Karpas-422 (cell line): ENCODE measurements at places on chromosomes 11 and 22. TPM values are rescaled to one million over a fixed set of nuclear protein-coding genes. Genes with fewer than 3 reads are reported as not detected.

DLG2 gene
- total RNA-seq = 2.7 and 6.9 TPM in 2 replicates

RIBC2 gene
- not detected in 2 replicates for total RNA-seq

HEPHL1 gene
- not detected in 2 replicates for total RNA-seq

GGTLC2 gene
- not detected in 2 replicates for total RNA-seq

C22orf42 gene
- not detected in 2 replicates for total RNA-seq

TNKS1BP1 gene
- total RNA-seq = 11.6 and 21.9 TPM in 2 replicates

OR5B21 gene
- 1.9 and 9.3 TPM in 2 replicates for total RNA-seq

DNA sequence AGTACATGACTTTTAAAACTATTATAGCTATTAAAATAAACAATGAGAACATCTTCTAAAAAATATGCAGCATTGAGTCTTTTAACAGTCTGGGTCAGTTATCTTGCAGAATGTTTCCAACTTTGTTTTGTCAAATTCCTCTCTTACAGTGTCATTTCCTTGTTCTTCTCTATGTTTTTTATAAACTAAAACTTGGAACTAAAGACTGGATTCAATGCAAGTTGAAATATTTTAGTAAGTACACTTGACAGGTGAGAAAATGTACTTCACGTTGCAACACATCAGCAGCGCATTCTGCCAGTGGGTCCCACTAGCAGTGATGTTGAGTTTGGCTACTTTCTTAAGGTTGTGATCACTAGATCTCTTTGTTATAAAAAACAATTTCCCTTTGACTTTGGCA is 1407.6 kb upstream of the RAG2 start:
- no peaks in the 10 kb centered on the region for H3K4me1 ChIP-seq
- no peaks in the 10 kb centered on the region for H3K36me3 ChIP-seq
- no peak overlapping the region for H3K4me3 ChIP-seq
- H3K27ac ChIP-seq = no peak overlapping the region
- no peak for DNase-seq

DNA sequence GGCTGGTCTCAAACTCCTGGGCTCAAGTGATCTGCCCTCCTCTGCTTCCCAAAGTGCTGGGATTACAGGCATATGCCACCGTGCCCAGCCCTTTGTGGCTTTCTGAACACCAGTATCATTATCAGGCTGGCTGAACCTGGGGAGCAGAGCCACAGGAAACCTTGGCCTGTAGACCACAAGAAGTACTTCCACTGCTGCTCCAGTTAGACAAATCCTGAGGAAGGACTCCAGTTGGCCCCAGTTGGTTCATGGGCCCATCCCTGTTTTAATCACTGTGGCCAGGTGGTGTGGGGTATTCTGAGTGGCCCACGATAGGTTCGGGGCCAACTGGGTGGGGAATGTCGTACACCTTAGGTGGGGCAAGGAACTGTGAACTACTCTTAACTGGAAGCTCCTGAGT is 5.5 kb upstream of the DUSP18 start:
- H3K27me3 ChIP-seq = no peaks in the 10 kb centered on the region
- H3K27ac ChIP-seq = no peak overlapping the region
- H3K4me3 ChIP-seq = no peak overlapping the region
- no peak for DNase-seq
- no peaks in the 10 kb centered on the region for H3K36me3 ChIP-seq
- peaks cover 1% of the 10 kb centered on the region for H3K4me1 ChIP-seq

DNA sequence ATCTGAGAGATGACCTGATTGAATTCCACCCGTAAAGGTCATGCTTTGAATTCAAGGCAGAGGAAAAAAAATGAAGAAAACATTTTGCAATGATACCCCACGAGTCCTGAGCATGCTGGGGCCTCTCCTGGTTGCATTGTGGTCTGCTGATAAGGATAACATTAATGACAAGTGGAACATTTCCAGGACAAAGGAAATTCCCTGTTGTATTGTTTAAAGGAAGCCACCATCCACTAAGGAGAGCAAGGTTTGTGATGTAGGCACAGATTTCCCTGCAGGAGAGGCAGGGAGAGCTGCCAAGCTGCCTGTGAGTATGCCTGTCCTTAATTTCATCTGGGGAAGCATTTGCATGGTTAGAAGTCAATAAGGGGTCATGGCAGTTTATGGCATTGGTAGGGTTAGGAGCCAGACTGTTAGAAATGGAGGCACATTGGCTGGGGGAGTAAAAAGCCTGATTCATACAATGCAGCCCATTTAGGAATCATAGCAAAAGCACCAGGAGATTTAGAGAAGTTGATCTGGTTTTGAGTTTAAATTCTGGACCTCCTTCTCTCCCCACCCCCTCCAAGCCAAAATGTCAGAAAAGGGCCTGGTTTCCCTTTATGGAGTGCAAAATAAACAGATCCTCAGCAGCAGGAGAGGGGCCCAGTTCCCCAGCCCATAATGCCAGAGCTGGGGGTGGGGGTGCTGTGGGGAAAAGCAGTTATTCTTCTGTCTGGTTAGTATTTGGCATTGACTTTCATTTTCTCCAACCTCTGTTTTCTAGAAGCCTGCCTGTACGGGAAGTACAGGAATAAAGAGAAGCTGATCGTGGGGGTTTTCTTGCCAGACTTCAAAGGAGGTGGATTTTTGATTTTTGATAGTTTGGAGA is 22.1 kb downstream of the FLI1 start:
- H3K4me3 ChIP-seq = no peak overlapping the region
- peaks cover 34% of the 10 kb centered on the region for H3K4me1 ChIP-seq
- H3K27ac ChIP-seq = no peak overlapping the region
- no peaks in the 10 kb centered on the region for H3K27me3 ChIP-seq

GRCh38 chr11:27383645-27384044 is 20.6 kb upstream of the CCDC34 start:
- no peak for DNase-seq
- H3K4me1 ChIP-seq = no peaks in the 10 kb centered on the region
- no peak overlapping the region for H3K27ac ChIP-seq
- no peaks in the 10 kb centered on the region for H3K36me3 ChIP-seq
- no peaks in the 10 kb centered on the region for H3K27me3 ChIP-seq

DNA sequence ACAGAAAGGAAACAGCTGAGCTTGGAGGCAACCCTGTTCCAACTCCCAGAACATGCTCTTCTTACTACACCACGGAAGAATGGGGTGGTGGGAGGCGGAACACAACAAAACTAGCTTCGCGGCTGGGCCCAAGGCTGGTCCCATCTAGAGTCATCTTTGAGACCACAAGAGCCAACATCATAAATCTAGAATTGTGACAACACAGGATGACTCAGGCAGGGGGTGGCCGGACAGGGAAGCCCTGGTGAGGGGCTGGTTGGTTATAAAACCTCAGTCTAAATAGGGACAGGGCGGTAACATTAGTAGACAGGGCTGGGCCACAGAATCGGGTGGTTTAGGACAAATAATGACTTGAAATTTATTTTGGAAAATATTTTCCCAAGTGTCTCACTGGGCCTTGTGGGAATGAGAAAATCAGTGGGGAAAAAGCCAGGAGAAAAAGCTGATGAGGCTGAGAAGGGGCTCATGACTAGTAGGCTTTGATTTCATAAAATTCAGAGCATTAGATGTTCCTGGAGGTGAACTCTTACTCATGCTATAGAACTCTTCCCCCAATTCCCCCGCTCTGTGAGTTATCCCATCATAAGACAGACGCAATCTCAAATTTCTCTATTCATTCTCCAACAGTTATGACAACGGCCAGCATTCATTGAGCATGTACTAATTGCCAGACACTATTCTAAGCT is 151.8 kb upstream of the TIMP3 start:
- H3K4me1 ChIP-seq = no peaks in the 10 kb centered on the region
- no peaks in the 10 kb centered on the region for H3K36me3 ChIP-seq
- H3K4me3 ChIP-seq = no peak overlapping the region
- no peak overlapping the region for H3K27ac ChIP-seq
- no peak for DNase-seq

DNA sequence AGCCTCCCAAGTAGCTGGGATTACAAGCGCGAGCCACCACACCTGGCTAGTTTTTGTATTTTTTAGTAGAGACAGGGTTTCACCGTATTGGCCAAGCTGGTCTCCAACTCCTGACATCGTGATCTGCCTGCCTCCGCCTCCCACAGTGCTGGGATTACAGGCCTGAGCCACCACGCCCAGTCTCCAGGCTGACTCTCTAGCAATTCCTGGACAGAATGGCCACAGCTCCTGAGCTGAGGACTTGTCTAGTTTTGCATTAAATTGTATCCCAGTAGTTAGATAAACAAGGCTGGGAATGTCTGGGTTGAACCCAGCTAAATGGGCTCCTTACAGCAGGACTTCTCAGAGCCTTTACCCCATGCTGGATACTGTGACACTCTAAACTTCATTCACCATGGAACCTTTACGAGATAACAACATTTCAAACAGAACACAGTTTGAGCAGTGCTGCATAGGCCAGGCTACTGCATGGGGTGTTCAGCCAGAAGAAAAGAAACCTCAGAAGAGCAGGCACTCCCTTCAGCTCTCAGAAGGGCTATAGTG is 13.9 kb upstream of the MOGAT2 start:
- H3K4me1 ChIP-seq = no peaks in the 10 kb centered on the region
- H3K27ac ChIP-seq = no peak overlapping the region
- no peaks in the 10 kb centered on the region for H3K36me3 ChIP-seq
- H3K27me3 ChIP-seq = no peaks in the 10 kb centered on the region
- no peak overlapping the region for H3K4me3 ChIP-seq

DNA sequence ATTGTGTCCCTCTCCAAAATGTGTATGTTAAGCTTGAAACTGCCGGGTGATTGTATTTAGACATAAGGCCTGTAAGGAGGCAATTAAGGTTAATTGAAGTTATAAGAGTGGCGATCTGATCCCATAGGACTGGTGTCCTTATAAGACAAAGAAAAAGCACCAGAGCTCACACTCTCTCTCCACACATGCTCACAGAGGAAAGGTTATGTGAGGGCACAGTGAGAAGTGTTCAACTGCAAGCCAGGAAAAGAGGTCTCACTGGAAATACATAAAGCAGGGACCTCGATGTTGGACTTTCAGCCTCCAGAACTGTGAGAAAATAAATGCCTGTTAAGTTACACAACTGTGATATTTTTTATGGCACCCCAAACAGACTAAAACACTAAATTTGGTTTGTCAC is 1233.8 kb upstream of the CNTN5 start:
- no peaks in the 10 kb centered on the region for H3K27me3 ChIP-seq
- H3K4me1 ChIP-seq = no peaks in the 10 kb centered on the region
- DNase-seq = no peak
- H3K4me3 ChIP-seq = no peak overlapping the region

DNA sequence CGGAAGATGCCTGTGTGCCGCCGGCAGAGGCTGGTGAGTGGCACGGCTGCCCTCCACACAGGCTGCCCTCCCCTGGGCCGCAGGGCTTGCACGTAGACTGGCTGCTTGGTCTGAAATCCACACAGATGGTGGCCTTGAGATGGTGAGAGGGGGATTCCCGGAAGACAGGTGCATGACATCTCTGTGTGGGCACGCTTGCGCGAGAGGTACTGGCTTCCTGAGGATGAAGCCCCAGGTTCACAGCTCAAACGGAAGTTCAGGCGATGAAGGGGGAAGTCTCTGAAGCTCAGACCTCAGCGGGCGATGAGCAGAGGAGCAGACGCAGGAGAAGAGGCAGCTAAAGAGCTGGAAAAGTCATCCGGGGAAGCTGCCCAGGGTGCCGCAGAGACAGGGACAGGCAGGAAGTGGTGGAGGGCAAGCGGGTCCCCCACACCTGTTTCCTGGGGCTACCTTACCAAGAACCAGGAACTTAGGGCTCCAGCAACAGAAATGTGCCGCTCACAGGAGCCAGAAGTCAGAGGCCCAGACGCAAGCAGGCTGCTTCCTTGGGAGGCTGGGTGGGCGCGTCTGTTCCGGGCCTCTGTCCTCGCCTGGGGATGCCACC is 7.2 kb downstream of the CRELD2 start:
- peak overlapping the region; percentile 10; the same call in 1 of the 2 replicates for H3K4me3 ChIP-seq
- H3K27ac ChIP-seq = peak overlapping the region; percentile 55
- peak; percentile 77 for DNase-seq

DNA sequence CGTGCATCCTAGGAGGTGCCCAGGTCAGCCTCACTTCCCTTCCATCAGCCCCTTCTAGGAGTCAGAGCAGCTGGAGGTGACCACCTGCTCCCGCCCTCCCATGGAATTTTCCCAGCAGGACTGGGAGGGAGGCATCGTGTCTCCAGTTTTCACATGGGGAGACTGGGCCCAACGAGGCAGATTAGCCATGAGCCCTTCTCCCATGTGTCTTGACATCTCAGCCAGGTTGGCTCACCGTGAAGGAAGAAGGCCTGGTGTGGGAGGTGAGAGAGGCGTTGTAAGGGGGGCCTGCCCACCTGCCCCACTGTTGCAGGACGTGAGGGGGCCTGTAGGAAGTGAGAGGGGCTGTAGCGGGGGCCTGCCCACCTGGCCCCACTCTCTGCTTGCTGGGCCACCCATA is 1521.4 kb downstream of the BRD1 start:
- H3K27ac ChIP-seq = no peak overlapping the region
- DNase-seq = no peak
- H3K27me3 ChIP-seq = no peaks in the 10 kb centered on the region
- no peak overlapping the region for H3K4me3 ChIP-seq
- H3K36me3 ChIP-seq = no peaks in the 10 kb centered on the region

DNA sequence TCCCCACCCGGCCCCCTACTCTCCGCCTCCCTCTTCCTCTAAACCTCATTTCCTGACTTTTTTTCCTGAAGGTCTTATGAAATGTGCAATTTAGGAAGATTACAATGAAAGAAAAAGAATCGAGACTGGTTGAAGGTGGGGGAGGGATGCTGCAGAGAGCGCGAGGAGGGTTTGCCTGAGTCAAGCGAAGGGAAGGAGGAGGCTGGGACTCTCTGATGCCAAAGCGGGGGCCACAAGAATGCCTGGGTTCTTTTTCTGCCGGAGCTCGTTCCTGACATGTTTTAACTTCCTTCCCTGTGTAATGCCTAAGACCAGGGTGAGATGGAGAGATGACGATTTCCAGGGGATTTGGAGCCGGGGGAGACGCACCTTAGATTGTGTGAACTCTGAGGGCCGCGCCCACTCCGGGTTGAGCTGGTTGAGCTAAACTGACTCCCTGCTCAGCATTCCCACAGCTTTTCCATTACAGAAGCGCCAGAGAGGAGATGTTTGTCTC is 270.5 kb upstream of the SORL1-AS1 start:
- no peaks in the 10 kb centered on the region for H3K36me3 ChIP-seq
- H3K4me3 ChIP-seq = no peak overlapping the region
- H3K27ac ChIP-seq = no peak overlapping the region
- no peak for DNase-seq
- no peaks in the 10 kb centered on the region for H3K27me3 ChIP-seq
- H3K4me1 ChIP-seq = no peaks in the 10 kb centered on the region

GRCh38 chr11:88266157-88266556 is 71.4 kb downstream of the CTSC start:
- no peak overlapping the region for H3K27ac ChIP-seq
- H3K36me3 ChIP-seq = peaks cover 88% of the 10 kb centered on the region
- H3K4me1 ChIP-seq = no peaks in the 10 kb centered on the region
- no peaks in the 10 kb centered on the region for H3K27me3 ChIP-seq
- no peak for DNase-seq

DNA sequence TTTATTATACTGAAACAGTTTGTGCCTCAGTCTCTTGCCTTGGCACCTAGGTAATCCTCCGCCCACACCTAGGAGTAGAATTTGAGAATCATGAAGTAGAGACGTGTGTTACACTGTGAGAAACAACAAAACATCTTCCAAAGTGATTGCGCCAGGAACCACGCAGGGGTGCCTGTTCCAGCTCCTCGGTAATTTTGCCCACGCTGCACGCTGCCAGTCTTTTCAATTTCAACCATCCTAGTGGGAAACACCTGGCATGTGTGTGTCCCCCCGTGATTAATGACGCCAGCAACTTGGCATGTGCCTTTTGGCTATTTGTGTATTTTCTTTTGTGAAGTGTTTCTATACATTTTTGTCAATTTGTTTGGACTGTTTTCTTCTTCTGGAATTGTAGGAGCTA is 919.1 kb downstream of the BRD1 start:
- no peak for DNase-seq
- no peaks in the 10 kb centered on the region for H3K27me3 ChIP-seq
- no peak overlapping the region for H3K27ac ChIP-seq
- no peaks in the 10 kb centered on the region for H3K4me1 ChIP-seq
- no peak overlapping the region for H3K4me3 ChIP-seq

- no peak overlapping the region for H3K4me3 ChIP-seq
- DNase-seq = no peak
- H3K27ac ChIP-seq = no peak overlapping the region
- no peaks in the 10 kb centered on the region for H3K36me3 ChIP-seq
These were observed 1293.0 kb upstream of the TENM4 start for GRCh38 chr11:80733790-80734189.
